ENCODE measurements at places on chromosomes 12 and 14.
A peak's percentile ranks its signal among the peaks of the same experiment; 100 is the strongest.

GRCh38 chr14:82635915-82636314 is 1102.3 kb upstream of the SEL1L start:
- DNase-seq = no peak

DNA sequence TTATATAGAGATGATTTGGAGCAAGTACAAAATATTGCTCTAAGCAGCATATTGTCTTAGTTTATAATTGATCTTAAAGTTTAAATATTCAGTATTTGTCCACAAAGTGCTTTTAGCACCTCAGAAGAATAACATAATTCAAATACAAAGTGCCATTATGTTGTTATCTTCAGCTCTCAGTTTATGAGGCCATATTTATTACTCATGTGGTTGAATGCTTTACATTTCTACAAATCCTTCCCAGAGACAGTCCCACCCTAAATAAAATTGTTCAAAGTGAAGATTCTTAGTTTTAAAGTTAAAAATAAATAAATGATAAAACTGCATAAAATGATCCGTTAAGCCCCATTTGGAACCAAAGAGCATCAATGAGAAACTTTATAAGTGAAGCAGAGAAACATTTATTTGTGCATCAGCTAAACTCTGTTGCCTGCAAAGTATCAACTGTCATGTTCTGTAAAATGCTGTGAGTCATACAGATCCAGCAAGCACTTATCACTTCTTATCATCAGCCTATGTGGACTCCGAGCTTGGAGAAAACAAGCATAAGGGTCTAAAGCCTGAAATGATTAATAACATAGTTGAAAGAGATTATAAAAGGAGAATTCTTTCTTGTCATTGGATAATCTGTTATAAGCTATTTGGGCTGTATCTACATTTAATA is 218.9 kb downstream of the ADAMTS20 start:
- DNase-seq = no peak

DNA sequence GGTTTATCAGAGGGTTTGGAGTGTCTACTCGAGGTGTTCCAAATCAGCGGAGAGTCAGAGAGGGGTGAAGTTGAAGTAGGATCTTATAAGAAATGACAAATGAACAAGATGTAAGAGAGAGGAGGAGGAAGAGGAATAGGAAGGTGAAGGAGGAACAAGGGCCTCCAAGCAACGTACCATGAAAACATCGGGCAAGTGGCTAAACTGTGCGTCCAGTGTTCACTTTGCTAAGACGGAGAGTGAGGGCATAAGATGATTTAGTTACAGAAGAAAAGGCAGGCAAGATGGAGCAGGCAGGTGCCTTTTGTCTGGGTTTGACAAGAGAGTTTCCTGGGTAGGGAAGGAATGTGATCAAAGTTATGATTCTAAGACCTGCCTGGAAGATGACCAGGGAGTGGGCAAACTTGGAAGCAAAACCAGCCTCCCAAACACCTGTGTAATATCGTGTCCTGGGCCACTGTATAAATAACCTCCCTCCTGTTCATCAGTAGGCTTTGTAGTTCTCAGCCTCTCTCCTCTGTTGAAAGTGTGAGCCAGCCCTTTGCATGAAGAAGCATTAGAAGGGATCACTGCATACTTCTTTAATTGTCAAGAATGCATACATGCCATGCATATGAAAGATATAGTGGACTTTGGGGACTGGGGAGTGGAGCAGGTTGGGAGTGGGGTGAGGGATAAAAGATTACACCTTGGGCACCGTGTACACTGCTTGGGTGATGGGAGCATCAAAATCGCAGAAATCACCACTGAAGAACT is 111.4 kb downstream of the ZFP36L1 start:
- DNase-seq = no peak

DNA sequence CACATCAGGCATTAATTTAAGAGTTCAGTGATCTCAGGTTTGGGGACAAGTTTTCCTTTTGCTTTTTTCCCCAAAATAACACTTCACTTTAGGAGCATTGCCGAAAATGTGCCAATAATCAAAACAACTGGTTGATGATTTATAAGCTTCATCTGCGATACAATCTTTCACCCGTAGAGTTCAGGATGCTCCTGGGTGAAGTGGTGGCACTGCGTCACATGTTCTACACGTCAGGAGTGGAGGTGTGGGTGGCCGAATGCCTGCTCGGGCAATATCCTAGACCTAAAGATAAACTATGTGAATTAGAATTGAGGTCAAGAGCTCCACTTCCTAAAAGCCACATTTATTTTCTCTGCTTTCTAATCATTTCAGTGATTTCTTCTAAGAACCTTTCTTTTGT is 70.9 kb upstream of the DICER1 start:
- no peak for DNase-seq

DNA sequence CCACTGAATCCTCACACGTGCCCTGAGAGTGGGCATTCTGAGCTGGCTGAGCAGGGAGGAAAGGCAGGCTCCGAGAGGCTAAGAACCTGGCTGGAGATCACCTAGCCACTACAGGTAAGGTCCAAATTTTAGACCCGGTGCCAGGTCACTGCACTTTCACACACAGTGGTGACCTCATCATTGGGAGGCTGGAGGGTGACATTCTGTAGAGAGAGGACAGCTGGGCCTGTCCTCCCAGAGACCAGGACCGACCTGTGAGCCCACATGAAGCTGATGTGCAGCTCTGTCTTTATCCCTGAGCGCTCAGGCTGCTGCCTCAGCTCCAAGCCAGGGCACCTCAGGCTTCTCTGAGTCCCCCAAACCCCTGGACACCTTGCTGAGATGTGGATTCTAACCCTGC is 4.1 kb downstream of the TTC7B start:
- no peak for DNase-seq

DNA sequence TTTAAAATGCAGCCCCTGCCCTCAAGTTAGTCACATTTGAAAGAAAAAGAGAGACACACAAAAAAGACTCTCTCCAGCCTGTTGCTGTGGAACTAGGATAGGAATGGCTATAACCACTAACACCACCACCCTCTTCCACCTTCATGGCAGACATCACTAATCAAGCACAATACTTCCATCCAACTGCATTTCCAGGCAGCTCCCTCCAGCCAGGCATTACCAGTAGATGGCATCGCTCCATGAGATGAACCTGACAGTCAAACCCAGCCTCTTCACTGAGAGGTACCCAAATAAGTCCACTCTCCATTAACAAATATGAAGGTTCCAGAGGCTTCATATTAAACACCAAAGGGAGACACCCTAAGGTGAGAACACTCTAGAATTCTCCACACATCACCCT is 24.4 kb downstream of the SLC8B1 start:
- DNase-seq = no peak

DNA sequence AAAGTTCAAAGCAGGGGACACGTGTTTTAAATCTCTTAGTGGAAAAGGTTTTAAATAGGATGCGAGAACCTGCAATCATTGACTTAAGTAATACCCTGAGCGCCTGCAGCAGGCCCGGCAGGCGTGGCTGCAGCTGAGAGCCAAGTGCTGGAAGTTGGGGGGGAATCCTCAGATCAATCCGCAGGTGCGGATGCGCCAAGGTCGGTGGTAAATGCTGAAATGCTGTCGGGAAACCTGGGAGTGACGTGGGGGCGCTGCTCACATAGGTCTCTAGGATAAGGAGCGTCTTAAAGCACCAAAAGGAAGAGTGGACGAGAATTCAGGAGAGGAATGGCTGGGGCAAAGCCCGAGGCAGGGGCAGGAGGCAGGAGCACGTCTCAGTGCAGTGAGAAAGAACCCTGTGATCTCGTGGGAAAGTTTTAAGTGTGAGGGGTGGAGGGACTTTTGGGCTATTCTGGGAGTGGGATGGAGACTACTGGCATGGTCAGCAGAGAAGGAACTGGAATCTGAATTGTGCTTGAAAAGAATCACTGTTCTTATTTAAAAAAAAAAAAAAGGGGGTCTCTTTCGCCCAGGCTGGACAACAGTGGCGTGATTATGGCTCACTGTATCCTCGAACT is 883 bp upstream of the CDCA4 start:
- no peak for DNase-seq

DNA sequence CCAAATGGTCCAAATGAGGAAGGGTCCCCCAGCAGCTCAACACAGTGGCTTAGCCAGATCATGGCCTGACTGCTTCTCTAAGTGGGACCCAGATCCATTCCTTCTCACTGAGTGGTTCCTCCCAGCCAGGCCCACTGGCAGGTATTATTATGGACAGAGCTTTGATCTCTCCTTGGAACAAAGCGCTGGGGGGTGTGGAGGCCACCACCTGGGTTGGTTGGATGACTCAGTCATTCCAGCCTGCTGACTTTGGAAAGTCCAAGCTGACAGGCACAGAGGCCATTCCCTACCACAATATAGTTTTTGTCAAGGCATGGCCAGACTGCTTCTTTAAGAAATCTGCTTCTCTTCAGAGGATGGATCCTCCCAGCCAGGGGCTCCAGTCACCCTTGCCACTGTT is 341.1 kb downstream of the BTG1 start:
- DNase-seq = no peak

DNA sequence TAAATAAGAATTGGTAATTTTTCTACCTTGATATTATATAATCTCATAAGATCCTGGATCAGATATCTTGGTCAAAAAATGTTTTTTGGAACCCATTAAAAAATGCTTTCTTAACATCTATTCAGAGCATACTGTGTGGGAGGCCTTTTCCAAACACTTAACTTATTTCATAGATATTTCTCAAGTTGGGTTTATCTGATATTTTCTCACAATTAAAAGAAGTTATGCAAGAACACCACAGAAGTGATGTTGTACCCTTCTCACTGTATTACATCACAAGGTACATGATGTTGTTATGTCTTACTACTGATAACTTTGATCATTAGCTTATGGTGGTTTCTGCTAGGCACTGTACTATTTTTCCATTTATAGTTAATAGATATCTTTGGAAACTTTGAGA is 23.4 kb upstream of the PRPF39 start:
- no peak for DNase-seq

- no peak for DNase-seq
These were observed 219.6 kb upstream of the C14orf180 start for GRCh38 chr14:104359969-104360442.

- DNase-seq = peak; percentile 3
These were observed 312.4 kb downstream of the RPAP3 start for GRCh38 chr12:47393403-47393790.

DNA sequence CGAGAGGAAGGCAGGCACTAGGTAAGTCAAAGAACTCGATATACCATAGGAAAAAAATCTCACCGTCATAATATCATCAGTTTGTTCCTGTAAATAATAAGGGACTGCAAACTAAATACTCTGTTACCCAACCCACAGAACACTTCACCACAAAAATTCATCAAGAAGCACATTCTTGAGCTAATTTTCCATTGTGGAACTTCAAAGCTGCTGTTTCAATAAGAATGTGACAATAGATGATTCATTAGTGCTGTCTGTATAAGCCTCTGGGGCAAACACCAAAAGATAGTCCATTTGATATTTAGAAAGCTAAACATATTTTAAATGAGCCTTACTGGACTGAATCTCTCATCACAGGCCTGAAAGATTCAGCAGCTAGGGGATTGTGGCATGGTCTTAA is 219.4 kb downstream of the KSR2 start:
- DNase-seq = no peak

GRCh38 chr12:14896521-14897169 is 11.0 kb upstream of the MGP start:
- DNase-seq = peak; percentile 61

DNA sequence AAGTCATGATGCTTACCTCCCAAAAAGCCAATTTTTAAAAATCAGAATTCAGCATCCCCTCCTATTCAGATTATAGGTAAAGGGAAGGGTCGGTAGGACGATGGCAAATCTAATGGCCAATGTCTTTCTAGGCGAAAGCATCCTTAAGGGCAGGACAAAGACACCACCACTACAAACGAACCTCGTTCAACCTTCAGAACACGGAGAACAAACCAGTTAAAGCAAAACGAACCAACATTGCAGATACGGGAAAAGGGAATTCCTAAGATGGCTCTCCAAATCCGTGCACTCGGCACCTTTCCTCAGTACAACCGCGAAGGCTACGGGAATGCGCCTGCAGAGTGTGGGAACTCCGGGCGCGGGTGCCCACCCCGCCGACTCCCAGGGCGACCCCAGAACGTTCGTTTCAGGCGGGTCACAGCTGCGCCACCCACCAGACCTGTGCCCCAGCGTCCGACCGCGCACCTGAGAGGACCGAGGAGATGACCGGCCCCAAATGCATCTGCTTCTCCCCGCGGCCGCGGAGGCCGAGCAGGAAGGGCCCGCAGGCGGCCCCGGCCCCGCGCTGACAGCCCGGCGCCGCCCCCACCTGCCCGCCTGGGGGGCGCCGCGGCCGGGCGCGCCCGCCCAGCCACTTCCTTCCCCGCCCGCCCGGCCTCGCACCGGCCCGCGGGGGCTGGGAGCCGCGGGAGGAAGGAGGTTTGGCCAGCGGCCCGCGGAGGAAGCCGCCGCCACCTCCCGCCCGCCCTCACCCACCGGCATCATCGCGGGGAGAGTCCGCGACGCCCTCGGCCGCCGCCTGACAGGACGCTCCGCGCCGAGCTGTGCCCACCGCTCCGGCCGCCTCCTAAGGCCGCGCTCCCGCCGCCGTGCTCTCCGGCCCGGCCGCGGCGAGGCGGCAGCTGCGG is 578 bp downstream of the PPP1R13B start:
- peak; percentile 71 for DNase-seq

GRCh38 chr12:22477894-22478287 is 66.5 kb downstream of the C2CD5 start:
- no peak for DNase-seq

- DNase-seq = no peak
These were observed 133.5 kb downstream of the CPNE8 start for GRCh38 chr12:38771871-38772270.

DNA sequence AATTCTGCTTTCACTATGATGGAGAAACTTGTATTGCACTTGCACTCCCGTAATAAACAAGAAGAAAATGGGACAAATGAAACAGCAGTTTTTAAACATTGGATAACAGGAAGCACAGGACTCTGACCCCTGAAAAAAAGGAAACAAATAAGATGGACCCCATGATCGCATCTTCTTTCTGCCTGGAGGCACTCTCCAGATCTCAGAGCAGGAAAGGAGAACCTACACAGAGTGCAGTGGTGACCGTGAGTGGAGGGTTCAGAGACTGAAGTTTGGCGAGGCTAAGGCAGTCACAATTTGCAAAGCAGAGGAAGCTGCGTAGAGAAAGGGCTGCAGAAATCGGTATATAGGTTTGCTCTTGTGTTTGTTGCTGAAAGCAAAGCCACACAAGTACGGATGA is 6.1 kb upstream of the FGF6 start:
- DNase-seq = no peak

DNA sequence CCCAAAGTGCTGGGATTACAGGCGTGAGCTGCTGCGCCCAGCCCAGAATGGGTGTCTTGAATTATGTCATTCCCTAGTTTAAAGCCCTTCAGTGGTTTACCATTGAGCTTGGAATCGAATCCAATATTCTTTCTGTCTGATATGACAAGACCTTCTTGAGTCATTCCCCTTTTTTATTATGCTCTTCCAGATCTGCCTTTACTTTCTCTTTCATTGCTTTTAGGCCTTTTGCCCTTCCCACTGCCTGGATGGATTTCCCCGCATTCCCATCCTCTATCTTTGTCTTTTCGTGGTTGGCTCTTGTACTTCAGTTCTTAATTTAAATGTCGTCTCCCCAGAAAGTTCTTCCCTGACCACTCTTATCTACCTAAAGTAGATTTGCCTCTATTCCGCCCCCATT is 1.6 kb downstream of the TRAFD1 start:
- no peak for DNase-seq

All from eye (tissue), 1 donor.